Stimulated activated CD4-positive, alpha-beta T cell treated with anti-CD3 and anti-CD28 coated beads, Interleukin-4, amount 100 ng/mL, for 1 hour (primary cell): ENCODE measurements at places on chromosomes 16 and 17.

DNA sequence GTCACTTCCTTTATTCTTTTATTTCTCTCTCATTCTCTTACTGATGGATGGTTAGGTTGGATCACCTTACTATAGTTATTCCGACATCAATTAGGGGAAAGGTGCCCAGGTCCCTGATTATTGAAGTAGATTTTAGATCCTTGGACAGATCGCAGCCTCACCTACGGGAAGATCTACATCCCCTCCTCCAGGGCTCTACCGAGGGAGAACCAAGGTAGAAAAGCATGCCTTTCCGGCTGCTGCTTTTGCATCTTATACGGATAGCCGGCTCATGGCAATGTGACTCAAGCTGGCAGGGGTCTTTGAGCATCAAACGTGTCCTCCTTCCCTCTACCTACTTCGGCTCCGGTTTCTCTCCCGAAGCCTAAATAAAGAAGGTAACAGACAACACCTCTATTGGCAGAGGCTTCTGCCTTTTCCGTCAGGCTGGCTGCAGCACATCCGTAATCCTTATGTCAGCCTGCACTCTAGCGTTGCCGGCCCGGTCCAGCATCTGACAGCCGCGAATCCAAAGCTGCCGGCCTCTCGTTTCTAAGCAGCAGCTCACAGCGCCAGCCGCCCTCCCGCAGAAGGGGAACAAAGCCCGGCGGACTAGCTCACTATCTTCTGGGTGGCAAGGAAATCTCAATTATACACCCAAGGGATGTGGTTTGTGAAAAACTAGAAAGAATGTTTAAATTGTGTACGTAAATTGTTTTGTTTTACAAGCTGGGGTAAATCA lies 46.9 kb downstream of the IRX6 start:
- DNase-seq, result no peak

DNA sequence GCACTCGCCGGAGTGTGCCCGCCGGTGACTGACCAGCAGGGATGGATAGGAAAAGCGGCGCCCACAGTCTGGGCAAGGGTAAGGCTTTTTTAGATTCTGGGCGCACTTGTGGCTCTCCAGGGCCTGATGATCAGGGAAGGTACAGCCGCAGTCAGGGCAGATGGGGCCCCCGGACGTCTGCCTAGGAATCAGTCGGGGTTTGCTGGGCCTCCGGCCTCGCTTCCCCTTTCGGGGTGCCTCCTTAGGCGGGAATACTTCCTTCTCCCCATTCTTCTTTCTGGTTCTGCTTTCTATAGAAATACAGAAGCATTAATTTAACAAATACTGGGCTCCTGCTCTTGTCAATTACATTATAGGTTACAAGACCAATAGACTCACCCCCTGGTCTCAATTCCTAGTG lies 5.0 kb downstream of the ZNF689 start:
- no peak for DNase-seq

GRCh38 chr17:21001813-21002221 lies 41.0 kb downstream of the USP22 start:
- no peak for DNase-seq

DNA sequence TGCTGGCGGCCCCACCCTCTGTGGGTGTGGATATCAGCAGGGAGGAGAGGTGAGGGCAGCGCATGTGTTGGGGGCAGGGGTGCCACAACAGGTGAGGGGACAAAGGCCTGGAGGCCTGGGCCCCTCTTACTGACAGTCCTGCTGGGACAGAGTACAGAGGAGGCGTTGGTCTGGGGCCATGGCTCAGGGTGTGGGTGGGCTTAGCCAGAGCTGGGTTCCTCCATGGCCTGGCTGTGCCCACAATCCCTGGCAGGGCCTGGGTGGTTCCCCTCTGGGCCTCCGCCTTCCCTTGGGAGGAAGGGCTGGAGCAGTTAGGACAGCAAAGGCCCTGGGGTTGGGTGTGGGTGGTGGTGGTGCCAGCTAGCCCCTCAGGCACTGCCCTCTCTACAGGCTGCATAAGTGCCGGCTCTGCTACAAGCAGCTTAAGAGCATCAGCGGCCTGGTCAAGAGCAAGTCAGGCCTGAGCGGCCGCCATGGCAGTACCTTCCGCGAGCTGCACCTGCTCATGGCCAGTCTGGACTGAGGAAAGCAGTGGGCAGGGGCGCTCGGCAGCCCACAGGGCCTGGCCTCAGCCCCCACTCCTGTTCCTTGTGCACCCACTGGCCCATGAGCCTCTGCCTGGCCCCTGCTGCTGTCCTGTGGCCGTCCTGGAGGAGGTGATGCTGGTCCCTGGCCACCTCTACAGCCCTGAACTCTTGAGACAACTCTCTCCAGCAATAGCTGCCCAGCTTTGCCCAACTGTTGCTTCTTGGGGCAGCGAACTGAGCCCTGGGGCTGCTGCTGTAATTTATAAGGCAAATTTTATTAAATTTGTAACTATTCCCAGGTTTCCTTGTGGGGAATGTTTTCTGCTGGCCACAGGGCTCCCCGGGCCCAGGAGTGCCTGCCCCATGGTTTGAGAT lies 21.1 kb downstream of the KATNB1 start:
- DNase-seq, result no peak

GRCh38 chr17:38397227-38397626 lies 31.0 kb upstream of the ARHGAP23 start:
- DNase-seq, result no peak

GRCh38 chr17:2684549-2684948 lies 27.0 kb downstream of the CLUH start:
- DNase-seq, result no peak

- no peak for DNase-seq
Measured at GRCh38 chr17:68771867-68772515, 170.8 kb upstream of the FAM20A start.

- DNase-seq, result no peak
Measured at GRCh38 chr16:9048302-9048700, 43.1 kb upstream of the HAPSTR1 start.

- no peak for DNase-seq
Measured at GRCh38 chr17:48595278-48595999, 1.9 kb upstream of the HOXB5 start.

DNA sequence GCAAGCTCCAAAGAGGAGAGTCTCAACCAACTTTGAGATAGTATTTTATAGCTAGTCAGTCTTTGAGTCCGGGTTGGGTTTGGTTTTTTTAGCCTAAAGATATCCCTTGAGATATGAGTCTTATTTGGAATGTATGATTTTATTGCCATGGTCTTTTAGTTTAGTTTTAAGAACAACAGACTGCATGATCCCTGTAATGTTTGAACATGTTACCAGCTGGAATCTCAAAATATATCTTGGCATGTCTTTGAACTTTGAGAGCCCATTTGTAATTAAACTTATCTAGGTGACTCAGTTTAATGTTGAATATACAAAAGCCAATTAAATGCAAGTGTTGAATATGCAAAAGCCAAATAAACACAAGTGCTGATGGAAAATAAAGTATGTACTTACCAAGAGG lies 100.6 kb downstream of the TANGO6 start:
- DNase-seq, result no peak

GRCh38 chr16:16147316-16147999 lies 75.8 kb downstream of the ABCC6 start:
- DNase-seq, result no peak

- DNase-seq, result no peak
Measured at GRCh38 chr17:50042211-50042610, 13.7 kb upstream of the ITGA3 start.

DNA sequence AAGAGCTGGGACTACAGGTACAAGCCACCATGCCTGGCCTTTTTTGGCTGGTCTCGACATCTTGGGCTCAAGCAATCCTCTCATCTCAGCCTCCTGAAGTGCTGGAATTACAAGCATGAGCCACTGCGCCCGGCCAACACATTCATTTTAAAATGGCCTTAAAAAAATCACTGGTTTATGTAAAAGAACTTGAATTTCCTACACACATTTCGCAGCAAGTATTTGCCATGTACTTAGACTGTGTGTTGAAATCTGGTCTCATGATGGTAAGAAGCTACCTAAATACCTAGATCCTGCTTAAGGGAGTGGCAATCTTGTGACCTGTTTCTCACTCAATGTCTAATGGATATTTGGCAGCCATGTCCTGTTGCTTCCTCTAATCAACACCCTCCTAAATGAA lies 8.5 kb upstream of the CYTH1 start:
- DNase-seq, result no peak

GRCh38 chr17:67773246-67773645 lies 52.1 kb upstream of the BPTF start:
- no peak for DNase-seq

DNA sequence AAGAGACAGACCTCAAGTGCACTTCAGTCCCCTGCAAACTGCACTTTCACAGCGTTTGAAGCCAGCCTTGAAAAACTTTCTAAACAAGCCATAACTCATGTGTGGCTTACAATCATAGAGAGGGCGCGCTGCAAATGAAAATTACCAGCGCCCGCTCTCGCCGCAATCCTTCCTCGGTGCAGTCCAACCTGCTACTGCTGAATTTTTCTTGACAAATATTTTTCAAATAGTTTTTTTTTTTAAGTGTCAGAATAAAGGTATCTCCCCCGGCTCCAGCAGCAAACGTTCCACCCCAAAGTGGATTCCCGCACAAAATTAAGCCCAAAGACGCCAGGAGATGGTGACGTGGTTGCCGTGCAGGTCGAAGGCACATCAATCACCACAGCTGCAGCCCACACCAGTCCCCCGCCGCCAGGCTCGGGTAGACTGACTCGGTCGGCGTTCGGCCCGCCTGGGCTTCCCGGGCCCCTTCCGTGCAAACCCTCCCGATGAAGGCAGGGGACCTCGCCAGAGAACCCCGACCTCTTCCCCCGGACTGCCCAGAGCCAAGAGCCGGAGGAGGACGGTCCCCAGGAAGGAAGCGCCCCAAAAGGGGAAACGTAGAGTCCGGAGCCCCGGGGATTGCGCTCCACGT lies 630 bp downstream of the GRB2 start:
- DNase-seq, result peak; percentile 53

DNA sequence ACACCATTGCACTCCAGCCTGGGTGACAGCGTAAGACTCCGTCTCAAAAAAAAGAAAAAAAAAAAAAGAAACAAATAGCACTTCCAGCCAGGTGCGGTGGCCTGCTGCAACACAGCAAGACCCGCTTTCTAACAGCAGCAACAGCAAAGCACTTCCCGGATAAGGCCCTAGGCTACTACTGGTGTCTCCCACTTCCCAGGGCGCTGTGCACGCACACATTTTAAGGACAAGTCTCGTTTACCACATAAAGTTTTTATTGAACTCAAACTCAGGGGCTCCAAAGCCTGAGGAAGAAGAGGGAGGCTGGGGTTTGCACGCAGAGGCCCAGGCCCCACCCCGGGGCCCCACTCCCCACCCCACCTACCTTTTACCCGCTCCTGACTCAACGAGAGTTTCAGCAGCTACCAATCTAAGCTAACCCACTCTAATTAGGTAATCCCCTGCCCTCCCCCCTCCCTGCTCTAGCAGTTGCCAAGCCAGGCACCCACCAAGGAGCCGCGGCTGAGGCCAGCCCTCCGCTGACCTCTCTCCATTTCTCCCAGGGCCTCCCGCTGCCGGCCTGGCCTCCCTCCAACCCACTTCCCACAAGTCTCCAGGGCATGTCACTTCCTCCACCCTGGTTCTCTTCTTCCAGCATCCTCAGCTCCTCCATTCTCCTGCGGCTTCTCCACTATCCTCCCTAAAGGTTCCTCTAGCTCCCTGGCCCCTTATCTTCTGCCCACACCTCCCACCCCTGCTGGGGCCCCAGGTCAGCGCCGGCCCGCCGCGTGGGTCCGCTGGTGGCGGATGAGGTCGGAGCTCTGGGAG lies 2.4 kb downstream of the ZNF768 start:
- no peak for DNase-seq

- peak; percentile 43 for DNase-seq
Measured at GRCh38 chr17:40607641-40608040, 40.0 kb downstream of the SMARCE1 start.

DNA sequence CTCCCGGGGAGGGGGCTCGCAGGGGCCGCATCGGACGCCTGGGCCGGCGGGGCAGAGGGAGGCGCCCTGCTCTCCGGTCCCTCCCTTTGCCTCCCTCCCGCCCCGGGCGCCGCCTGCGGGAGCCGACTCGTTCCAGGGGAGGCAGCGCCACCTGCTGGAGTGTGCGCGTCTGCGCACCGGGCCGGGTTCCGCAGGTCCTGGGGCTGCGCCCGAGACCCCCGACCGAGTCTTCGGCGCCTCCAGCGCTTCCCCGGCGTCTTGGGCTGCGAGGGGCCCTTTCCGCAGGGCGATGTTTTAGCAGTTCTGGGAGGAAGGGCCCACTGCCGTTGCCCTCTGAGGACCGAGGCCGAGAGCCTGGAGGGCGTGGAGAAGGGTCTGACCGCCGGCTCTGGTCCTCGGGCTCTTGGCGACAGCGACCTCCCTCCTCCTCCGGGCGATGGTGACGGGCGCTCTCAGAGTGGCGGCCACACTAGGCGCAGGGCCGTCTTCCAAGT lies 106.3 kb downstream of the SEC14L1 start:
- DNase-seq, result peak; percentile 89

DNA sequence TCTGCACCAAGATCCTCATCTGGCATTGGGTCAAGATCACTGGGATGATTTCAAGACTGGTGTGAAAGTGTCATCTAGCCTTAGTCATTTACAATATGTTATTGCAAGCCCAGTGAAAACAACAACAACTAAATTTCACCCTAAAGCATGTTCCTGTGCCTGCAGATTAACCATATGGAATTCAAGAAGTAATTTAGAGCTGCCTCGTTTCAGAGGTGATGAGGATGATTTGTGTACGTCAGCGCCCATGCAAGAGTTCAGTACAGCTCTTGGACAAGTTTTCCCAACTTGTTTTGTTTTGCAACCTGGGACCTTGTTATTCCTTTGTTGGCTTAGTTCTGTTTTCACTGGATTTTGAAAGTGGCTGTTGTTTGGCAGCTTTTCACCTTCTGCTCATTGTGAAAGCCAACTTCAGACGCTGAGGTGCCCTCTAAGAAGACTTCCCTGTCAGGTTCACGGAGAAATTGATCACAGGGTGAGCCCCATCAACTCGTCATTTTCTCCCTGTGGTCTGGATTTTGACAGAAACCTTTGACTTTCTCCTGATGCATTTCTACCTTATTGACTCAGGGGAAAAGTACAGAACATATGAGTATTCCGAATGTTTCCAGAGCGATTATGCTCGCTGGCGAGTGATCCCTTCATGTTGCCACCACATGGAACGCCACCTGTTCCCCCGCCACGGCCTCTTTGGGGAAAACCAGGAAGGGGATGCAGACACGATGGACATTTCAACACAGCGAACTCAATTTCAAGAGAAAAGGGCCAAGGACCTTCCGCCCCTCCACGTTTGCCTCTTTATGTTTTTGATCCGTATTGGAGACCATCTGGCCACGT lies 85.6 kb downstream of the FOXL1 start:
- no peak for DNase-seq
